Substantia nigra (tissue), 51 donors: ENCODE measurements at places on chromosomes 12 and 14.

DNA sequence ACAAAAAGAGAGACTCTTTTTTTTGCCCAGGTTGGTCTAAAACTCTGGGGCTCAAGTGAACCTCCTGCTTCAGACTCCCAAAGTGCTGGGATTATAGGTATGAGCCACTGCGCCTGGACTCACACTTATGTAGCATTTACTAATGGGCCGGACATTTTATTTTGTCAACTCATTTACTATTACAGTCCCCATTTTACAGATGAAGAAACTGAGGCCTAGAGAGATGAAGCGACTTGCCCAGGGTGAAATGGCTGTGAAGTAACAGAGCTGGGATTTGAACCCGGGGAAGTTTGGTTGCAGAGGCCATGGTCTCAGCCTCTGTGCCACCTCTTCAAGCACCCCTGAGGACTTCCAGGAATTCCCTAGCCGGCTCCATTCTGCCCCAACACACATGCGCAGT, 9.4 kb downstream of the HPD start:
- DNase-seq: no peak

- DNase-seq: no peak
These were observed 842 bp downstream of the OAS2 start for GRCh38 chr12:112979041-112979680.

DNA sequence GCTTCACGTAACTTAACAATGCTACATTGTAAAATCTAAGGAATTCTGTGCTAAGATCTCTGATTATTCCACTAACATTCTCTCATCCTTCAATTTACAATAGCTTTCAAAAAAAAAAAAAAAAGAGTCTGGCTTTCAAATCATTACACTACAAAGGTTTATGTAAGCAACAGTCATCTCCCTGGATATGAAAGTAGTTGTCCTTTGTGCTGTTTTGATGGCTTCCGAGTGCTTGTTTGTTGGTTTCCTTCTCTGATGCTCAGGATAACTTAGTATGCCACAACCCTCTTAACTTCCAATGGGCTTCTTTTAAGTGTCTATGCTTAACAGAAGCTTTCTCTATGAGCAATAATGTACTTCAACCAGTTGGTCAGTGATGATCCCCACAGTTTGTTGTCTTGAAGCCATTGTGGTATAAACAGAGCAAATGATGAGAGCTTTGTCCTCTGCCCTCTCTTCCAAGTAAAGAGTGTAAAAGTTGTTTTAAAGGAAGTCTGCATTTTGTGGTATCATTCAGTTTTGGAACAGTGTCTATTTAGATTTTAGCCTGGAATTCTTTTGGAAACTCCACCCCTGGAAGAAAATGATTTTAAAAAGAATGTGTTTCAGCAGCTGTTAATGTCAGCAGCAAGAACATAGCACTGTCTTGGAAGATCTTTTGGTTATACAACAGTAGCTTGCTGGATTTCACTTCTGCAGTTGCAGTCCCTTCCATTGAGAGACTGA, 396.1 kb upstream of the RGS6 start:
- DNase-seq: no peak

GRCh38 chr12:45938566-45938965, 51.8 kb downstream of the SCAF11 start:
- DNase-seq: no peak

DNA sequence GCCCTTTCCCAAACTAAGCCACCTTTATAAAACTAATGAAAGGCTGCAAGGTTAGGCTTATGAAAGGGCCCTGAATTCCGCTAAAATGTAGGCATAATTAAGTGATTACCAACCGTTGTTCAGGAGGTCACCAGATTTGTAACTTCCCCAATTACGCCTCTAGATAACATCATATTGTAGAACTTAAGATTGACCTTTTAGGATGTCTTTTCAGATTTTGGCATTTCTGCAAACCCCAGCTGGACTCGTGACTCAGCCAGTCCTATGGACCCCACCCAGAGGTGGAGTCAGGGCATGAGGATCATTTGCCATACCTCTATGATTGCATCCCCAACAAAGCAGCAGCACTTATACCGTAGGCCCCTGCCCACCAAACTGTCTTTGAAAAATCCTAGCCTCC, 3.7 kb upstream of the LPCAT3 start:
- no peak for DNase-seq

DNA sequence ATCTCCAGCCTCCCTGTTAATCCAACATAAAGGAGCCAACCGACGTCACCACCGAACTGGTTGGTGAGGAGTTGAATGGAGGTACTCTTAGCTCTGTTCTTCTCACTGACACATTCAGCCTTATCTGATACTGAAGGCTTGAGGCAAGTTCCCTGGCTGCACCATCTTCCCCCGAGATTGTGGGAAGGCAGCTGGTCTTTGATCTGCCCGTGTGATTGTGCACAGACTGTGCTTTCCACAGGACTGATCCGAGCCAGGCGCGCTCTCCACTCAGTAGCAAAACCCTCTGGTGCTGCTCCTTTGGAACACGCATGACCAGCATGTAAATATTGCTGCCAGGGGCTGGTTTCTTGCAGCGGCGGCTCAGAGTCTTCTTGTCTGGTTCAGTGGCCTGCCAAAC, 30.1 kb upstream of the DLK1 start:
- no peak for DNase-seq

GRCh38 chr12:50394469-50395029, 1.9 kb downstream of the FAM186A start:
- no peak for DNase-seq
